Regular cardiac myocyte (primary cell): ENCODE measurements at places on chromosomes 1 and 21. TPM values are rescaled to one million over a fixed set of nuclear protein-coding genes. Genes with fewer than 3 reads are reported as not detected.

The GJB3 gene
- under 0.01 TPM in 2 replicates for total RNA-seq

The KCNE1 gene
- total RNA-seq = 0.19 and 0.56 TPM in 2 replicates

The PEX14 gene
- 10.4 and 13.6 TPM in 2 replicates for total RNA-seq

The CFHR5 gene
- total RNA-seq = not detected in 2 replicates

The FALEC gene
- 0.28 TPM in 1 of 2 replicates, not detected in the other for total RNA-seq

The SYPL2 gene
- total RNA-seq = 0.19 and 0.56 TPM in 2 replicates

The CCDC27 gene
- not detected in 2 replicates for total RNA-seq

The IVL gene
- not detected in 2 replicates for total RNA-seq

The SAMD13 gene
- total RNA-seq = 0.56 and 0.77 TPM in 2 replicates

The RIPPLY3 gene
- total RNA-seq = not detected in 2 replicates

The CYP4B1 gene
- total RNA-seq = 0.28 TPM in 1 of 2 replicates, not detected in the other

The GPR37L1 gene
- not detected in 2 replicates for total RNA-seq

The ITGB3BP gene
- 22.6 and 28.9 TPM in 2 replicates for total RNA-seq

The FAM20B gene
- total RNA-seq = 53.8 and 57.9 TPM in 2 replicates

The ATP1A4 gene
- under 0.01 TPM in 1 of 2 replicates, not detected in the other for total RNA-seq

The ACOT11 gene
- 2.3 and 4.4 TPM in 2 replicates for total RNA-seq

The FCRLB gene
- total RNA-seq = 3.1 and 3.8 TPM in 2 replicates

The SUSD4 gene
- under 0.01 TPM in 2 replicates for total RNA-seq

The AMPD1 gene
- not detected in 2 replicates for total RNA-seq

The GPR3 gene
- 0.56 and 0.58 TPM in 2 replicates for total RNA-seq

The GNL2 gene
- 69.3 and 77.8 TPM in 2 replicates for total RNA-seq

The CSF1 gene
- 15.0 and 39.7 TPM in 2 replicates for total RNA-seq

The SERTAD4 gene
- total RNA-seq = 11.8 and 12.1 TPM in 2 replicates

The EPHA10 gene
- under 0.01 TPM in 1 of 2 replicates, not detected in the other for total RNA-seq

The JUN gene
- total RNA-seq = 129 and 241 TPM in 2 replicates
